ENCODE measurements at places on chromosomes 11 and 22. TPM values are rescaled to one million over a fixed set of nuclear protein-coding genes. Genes with fewer than 3 reads are reported as not detected.

DNA sequence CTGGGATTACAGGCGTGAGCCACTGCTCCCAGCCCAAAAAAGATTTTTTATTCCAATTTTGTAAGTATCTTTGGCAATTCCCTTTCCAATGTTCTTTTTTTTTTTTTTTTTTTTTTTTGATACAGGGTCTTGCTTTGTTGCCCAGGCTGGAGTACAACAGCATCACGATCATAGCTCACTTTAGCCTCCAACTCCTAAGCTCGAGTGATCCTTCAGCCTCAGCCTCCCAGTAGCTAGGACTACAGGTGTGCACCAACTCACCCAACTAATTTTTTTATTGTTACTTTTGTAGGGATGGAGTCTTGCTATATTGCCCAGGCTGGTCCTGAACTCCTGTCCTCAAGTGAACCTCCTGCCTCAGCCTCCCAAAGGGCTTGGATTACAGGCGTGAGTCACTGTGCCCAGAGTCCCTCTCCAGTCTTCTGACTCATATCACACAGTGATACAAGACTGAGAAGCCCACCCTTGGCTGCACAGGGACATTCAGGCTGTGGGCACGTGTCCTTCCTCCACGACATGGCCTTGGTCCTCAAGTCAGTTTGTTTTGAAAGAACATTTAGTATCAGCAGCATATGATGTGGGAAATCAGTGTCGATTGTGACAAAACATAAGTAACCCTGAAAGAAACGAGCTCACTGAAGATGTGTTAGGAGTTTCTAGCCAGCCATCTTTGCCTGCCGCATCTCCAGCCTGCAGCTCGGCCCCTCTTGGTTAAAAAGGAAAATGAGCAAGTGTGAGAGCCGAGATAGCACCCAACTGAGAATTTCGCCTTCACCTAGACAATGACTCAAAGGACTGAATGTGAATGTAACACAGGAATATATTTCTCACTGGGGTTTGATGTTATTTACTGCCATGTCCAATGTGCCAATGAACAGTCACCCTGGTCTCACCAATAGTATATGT, 175.5 kb downstream of the MN1 start:
- no peak for DNase-seq

- DNase-seq: no peak
Observed at GRCh38 chr22:25838960-25839741, 97.2 kb downstream of the MYO18B start.

DNA sequence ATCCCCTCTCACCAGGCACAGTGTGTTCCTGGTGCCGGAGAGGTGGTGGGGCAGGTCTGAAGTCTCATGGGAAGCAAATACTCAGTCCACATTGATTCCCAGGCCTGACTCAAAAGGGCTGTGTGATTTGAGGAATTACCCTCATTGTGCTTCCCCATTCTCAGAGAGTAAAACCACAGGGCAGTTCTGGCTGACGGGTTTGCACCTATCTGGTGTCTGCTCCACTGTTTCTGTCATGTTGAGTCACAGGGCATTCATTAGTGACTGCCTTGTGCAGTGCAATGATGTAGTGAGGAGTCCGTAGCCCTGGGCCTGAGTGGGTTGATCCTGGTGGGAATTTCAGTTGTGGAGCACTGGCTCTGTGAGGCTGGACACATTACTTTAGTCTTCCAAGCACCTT, 85.2 kb upstream of the ARHGAP20 start:
- DNase-seq: peak; percentile 36

- peak; percentile 33 for DNase-seq
Observed at GRCh38 chr22:44182588-44183286, 2.0 kb downstream of the PARVG start.

DNA sequence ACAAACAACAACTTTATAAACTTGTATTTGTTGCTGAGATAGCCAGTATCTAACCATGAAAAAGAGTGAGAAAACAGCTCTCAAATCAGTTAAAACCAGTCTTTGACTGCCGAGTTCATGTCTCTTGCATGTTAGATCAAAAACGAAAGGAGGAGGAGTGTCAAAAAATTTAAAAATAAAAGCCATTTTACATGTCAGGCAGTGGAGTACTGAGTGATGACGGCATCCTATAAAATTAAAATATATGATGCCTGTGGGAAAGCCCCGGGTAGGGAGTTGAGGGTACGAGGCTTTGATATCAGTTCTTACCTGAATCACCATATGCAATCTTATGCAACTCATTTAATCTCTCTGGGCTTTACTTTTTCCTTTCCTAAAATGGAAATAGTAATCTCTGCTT, 117.3 kb downstream of the ETS1 start:
- DNase-seq: no peak

- DNase-seq: no peak
Observed at GRCh38 chr11:68340003-68340767, 27.8 kb downstream of the LRP5 start.

GRCh38 chr11:65262381-65262680, 569 bp downstream of the POLA2 start:
- DNase-seq: peak; percentile 77

SLC35E4 gene
- 7.0 TPM for total RNA-seq

GDPD4 gene
- not detected for total RNA-seq

PAX6 gene
- 0.35 TPM for total RNA-seq

RAPSN gene
- 0.18 TPM for total RNA-seq
